ENCODE measurements at places on chromosomes 5 and 9.

DNA sequence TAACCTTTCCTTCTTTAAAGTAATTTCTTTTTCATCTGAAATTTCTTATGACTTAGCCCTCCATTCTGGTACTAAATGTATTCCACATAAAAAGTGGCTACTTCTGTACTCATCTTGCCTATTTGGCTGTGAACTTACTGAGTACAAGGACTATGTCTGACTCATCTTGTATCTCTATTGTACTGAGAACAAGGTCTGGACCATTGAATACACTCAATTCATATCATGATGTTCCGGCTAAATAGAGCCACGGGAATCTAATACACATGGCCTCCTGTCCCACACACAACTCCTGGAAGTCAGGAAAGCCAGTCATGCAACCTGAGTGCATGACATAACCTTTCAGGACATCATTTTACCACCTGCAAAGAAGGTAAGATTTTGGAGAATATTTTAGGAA lies 203.9 kb downstream of the PLK2 start:
- no peak for DNase-seq

- no peak for DNase-seq
Measured at GRCh38 chr9:75715360-75715759, 175.1 kb upstream of the PCSK5 start.

- no peak for DNase-seq
Measured at GRCh38 chr9:84709056-84709455, 39.5 kb downstream of the NTRK2 start.

DNA sequence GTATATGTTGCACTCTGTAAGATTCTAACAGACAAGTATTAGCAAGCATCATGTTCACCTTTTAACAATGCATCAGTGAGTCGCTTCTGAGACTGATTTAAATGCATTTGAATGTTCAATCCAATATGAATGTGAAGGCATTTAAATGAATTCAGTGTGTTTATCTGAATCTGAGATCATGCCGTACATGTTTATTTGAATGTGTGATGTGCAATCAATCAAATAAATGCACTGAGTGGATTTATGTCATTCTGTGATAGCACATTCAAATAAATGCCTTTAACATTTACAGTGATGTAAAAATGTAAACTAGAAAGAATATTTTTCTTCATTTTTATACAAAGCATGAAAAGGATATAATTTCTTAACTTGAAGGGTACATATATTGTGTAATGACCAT lies 1063.5 kb upstream of the NUDT12 start:
- DNase-seq = no peak

DNA sequence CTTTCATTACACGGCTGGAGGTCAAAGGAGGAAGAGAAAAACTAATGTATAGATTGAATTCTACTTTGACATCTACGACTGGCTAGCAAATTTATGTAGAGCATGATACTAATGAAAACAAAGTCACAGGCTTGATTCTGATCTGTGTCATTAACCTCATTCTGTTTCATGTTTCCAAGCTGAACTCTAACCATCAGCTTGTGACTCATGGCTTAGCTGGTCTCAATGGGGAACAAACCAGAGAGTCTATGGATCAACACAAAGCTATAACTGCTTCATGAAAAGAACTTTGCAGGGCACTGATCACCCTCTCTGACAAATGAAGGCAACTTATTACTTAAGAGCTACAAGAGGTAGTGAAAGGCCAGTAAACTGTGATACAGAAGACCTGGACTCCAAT lies 23.6 kb upstream of the PDE4D start:
- DNase-seq = no peak

GRCh38 chr9:21770871-21771560 lies 31.4 kb upstream of the MTAP start:
- DNase-seq = no peak

DNA sequence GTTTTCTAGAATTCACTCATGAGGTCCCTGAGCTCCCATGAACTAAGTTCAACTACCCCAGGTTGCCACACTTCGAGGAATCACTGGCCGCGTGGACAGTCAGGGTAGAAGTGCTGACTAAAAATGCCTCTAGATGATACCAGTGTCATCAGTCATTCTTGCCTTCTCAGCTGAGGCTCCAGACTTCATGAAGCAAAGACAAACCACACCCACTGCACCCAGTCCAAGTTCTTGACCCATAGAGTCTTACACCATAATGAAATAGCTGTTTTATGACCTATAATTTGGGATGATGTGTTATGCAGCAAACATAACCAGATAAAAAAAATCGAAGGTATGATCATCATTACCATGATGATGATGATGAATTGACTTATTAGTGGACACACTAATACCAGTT lies 632.9 kb upstream of the TLE4 start:
- DNase-seq = no peak

- no peak for DNase-seq
Measured at GRCh38 chr9:33438926-33439680, 8.3 kb downstream of the AQP3 start.

- no peak for DNase-seq
Measured at GRCh38 chr9:110650991-110651411, 17.6 kb upstream of the MUSK start.

DNA sequence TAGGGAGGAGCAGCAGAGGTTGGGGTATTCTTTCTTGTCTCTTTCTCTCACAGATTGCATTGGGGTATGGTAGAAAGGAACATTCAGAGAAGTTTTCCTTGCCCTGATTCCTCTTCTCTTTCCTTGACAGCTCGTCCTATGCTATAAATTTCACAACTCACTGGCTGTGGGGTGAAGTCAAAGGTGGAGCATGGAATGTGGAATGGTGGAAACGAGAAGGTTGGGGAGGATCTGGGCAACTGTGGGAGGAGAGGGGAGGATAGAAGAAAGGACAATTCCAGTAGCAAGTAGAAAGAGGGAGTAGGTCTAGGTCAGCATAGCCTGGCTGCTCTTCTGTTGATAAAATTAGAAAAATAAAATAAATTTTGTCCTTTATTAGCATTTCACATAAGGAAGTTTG lies 39.0 kb upstream of the POC5 start:
- no peak for DNase-seq

DNA sequence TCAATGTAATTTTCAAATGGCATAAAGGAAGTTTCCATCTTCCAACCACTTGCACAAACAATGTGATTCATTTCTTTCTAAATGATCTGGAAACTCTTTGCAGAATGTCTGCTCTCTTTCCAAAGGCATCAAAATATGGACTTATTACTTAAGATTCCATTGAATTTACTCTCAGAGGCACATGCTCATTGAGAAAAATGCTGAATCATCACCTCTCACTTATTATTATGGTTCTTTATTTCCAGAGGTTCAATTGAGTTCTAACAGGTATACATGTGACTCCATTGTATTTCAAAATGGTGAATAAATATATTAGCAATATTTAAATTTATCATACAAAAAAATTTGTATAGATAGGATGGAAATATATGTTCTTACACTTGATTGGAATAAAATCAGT lies 1140.6 kb downstream of the EFNA5 start:
- DNase-seq = no peak

- DNase-seq = peak; percentile 84
Measured at GRCh38 chr5:151740336-151740942, 18.0 kb downstream of the ATOX1 start.

- no peak for DNase-seq
Measured at GRCh38 chr5:157658893-157659292, 6.7 kb upstream of the SOX30 start.
